ENCODE measurements at places on chromosomes 12 and 14.

DNA sequence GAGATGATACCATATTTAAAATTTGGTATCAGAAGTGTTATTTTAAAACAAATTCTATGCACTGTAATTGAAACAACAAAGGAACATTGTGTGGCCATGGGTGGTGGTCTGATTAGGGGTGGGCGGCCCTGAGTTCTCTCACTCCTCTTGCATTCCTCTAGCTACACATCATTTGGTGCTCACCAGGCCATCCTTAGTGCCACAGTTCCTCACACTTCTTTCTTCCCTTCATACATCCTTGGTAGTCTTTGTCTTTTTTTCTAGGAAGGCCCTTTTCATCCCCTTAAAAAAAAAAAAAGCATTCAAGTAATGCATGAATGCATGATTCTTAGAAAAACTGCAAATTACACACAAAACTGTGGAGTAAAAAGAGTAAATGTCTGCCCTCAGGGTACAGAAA lies 2.4 kb upstream of the MANSC4 start:
- no peak for DNase-seq

DNA sequence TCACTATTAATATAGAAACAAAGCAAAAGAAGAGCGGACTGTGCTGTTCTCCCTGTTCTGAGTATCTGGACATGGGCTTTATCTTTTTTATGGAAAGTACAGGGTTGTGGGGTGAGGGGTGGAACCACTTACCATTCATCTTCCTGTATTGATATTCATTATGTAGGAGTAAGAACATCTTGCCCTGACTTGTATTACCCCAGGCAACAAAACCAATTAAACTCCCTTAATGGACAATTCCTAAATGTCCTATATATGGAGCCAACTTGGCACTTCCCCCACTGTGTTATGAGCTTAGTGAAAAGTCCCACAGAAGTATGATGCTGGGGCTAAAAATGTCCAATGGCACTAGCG lies 139.9 kb upstream of the KRR1 start:
- no peak for DNase-seq

- no peak for DNase-seq
These were observed 12.8 kb downstream of the ZFHX2 start for GRCh38 chr14:23538785-23539184.

GRCh38 chr14:73599499-73599898 lies 7.8 kb downstream of the ACOT4 start:
- DNase-seq, result no peak

- no peak for DNase-seq
These were observed 73.3 kb downstream of the RPS6KA5 start for GRCh38 chr14:90987140-90987539.

GRCh38 chr14:23984891-23985602 lies 3.7 kb upstream of the DHRS4L2 start:
- no peak for DNase-seq

DNA sequence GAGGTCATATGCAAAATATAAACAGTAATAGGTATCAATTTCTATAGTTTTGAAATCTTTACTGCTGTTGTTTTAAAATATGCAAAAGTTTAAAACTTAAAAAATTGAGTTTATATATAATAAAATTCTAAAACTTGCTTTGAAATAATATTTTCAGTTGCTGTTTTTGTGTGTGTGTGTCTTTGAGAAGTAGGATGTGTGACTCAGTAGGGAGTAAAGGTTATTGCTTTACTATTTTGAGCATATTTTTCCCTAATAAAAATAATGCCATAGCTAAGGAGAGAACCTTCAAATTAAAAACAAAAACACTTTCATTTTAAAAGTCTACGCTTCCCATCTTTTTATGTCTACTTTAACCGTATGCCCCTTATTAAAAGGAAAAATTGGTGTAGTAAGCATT lies 238.1 kb downstream of the FBXL14 start:
- no peak for DNase-seq

DNA sequence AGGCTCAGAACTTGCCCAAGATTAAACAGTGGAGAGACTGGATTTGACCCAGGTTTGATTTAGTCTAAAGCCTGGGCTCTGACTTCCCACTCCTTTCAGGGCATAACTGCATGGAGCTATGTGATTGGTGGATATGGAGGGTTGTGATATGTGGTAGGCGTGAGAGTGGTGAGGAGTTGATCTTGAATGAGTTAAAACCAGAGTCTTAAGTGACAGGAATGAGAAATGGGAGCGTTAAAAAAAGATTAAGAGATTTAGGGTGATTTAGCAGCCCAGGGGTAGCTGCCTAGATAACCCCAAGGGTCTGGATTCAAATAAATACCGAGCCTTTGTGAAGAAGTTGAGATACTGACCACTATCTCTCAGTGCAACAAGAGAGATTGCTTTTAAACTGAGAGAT lies 8.4 kb downstream of the SYNDIG1L start:
- DNase-seq, result no peak

GRCh38 chr12:47775100-47775911 lies 2.3 kb downstream of the SLC48A1 start:
- no peak for DNase-seq

DNA sequence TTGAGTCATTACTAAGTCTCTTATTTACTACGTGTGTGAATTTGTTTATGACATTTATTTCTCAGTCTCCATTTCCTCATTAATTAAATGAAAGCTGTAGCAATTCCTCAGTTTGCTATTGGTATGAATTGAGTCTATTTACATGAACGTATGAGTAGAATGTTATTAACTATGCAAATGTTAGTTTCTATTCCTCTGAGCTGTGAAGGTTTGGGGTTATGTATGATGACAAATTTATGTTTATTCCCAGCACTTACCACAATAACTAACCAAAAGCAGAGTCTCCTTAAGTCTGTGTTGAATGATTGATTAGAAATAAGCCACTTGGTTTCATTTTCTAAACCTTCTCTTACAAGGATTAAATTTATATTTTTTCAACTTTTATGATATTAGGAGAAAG lies 1340.9 kb downstream of the FSCB start:
- DNase-seq, result no peak

DNA sequence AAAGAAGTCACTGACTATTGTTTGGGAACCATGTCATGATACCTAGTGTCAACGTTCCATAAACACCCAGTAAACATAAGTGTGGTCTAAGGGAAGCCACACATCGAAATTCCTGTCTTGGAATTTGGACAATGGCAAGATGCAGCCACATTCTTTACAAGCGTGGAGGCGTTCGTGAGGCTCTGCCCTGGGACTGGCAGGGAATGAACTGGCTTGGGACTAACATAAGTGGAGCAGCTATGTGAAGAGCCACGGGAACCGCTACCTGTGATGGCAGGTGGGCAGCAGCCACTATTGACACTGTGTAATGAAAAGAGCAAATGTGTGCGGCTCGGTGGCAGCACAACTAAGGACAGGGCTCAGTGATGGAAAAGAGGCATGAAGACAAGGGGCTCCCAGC lies 10.0 kb upstream of the NRIP2 start:
- DNase-seq, result no peak

DNA sequence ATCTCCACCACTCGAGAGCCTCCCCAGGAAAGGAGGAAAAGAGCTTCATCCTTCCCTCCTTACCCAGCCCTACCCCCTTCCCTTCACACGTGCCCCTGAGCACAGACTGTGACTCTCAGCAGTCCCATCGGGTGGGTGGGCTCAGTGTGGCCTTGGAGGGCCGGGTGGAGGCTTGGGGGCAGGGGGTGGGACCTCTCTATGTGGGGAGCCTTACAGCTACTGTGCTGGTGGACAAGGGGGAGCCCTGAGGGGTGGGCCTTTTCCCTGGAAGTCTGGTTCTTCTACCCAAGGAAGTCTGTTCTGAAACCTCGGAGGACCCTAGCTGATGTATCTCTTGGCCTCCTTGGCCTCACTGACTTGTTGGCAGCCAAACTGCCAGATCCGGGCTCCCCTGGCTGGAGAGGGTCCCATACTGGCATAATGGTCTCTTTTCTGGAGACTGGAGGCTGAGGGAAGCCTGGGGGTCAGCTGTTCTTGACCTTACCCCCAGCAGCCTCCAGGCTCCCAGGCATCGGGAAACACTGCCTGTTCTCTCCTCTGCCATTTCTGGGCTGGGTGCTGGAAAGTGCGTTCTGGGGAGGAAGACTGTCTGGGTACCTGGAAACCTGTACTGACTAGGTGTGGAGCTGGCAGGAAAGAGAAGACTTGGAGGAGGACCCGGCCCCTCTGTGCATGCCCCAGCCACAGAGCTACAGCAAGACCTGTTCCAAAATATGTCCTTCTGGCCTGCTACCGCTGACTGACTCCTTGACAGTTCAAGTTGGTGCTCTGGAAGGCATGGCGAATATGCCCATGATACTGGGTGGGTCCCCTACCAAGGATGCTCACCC lies 7.6 kb downstream of the VASH1 start:
- no peak for DNase-seq

DNA sequence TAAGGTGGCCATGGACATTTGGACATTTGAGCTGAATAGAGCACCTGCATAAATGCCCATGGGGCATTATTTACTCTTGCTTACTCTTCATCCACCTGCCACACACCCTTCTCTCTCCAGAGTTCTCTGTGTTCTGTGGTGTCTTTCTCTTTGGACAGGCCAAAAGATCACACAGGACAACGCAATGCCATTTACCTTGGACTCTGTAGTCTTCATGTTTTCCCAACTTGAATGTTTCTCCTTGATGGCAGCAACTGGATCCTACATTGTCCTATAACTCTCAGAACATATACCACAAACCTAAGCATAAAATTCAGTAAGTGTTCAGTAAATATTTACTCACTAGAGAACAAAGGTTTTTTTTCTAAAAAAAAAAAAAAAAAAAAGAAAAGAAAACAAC lies 41.7 kb upstream of the PTHLH start:
- DNase-seq, result no peak

DNA sequence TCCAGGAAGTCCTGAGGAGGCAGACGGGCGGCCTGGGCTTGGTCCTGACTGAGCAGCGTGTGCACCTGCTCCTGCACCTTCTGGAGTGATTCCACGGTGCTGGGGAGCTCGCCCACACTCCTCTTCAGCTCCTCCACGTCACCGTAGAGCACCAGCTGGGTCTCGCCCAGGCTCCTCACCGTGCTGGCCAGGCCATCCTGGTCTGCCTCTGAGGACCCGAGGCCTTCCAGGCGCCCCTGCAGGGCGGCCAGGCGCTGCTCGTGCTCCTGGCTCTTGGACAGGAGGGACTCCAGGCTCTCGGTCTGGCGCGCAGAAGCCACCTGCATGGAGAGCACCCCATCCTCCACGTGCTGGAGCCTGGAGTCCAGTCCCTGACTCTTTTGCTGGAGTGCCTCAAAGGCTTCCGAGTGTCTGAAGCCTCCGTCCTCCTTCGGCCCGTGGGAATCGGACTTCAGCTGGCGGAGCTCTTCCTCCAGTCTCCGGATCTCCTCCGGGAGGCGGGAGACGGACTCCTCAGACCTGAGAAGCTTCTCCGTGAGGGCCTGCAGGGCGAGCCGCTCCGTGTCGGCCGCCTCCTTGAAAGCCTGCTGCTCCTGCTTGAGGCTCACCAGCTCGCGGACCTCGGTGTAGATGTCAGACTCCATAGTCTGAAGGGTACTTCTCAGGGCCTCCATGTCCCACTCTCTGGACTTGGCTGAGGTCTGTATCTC lies 8.4 kb downstream of the CKAP4 start:
- DNase-seq, result no peak

- DNase-seq, result no peak
These were observed 51.2 kb downstream of the GLRX5 start for GRCh38 chr14:95585953-95586620.

- no peak for DNase-seq
These were observed 298.7 kb downstream of the RPL10L start for GRCh38 chr14:46352844-46353243.

GRCh38 chr12:52949413-52950331 lies 754 bp downstream of the KRT18 start:
- DNase-seq, result no peak

DNA sequence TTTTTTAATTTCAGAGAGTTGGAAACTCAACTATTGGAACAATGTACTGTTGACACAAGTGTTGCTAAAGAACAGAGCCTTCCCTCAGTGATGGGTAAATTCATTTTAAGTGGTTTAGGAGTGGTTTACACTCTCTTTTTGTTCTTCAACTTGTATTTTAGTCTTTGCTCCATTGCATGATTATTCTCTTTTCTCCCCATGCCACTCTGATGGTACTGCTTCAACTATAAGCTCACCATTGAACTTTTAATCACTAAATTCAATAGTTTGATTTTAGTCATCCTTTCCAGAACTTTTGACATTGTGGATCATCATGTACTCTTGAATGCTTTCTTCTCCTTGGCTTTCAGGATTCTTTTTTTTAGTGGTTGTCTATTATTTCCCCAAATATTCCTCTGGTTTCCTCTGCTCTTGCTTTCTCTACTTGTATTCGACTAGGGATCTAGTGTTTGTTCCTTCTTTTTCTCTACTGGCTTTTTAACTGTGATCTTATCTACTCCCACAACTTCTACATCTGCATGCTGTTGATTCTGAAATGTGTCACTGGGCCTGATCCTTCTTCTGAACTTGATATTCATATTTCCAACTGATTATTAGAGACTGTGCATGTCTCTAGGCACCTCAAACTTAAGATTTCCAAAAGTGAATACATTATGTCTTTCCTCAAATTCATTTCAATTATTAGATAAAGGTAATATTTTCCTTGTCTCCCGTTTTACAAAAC lies 15.4 kb downstream of the ACTR10 start:
- DNase-seq, result no peak

- no peak for DNase-seq
These were observed 42.3 kb downstream of the FAR2 start for GRCh38 chr12:29191267-29191850.

DNA sequence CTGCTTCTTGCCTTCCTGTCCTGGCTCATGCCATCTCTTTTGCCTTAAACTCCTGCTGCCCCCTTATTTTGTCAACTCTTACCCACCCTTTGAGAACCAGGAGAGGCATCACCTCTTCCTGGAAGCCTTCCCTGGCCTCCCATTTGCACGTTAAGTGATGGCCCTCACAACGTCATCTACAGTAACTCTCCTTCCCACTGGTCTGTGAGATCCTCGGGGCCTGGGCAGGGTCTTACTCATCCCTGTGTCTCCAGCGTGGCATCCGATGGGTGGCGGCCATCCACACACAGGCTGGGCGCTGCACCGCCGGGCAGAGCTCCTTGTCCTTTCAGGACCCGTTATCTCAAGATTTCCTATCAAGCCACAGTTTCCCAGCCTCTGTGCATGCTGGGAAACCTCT lies 16.8 kb upstream of the CACNA2D4 start:
- DNase-seq, result no peak

- DNase-seq, result no peak
These were observed 11.0 kb downstream of the PRPH start for GRCh38 chr12:49305762-49306510.

- DNase-seq, result no peak
These were observed 214.5 kb downstream of the PAH start for GRCh38 chr12:102702447-102703114.

GRCh38 chr14:77613201-77613600 lies 3.2 kb downstream of the SPTLC2 start:
- no peak for DNase-seq

DNA sequence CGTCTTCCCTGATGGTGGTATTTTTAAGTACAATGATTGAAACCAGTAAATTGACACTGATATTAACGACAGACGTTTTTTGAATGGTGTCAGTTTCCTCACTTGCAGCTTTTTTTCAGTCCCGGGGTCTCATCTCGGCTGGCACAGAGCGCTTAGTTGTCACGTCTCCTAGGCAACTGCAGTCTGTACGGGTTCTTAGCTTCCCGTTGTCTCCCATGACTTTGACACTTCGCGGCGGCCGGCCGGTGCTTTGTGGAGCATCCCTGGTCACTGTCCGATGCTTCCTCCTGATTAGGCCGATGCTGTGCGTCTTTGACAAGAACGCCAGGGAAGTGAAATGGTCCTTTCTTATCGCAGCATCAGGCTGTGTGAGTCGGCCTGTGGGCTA lies 67.4 kb downstream of the ADGRD1 start:
- DNase-seq, result no peak
